ENCODE measurements at places on chromosomes 2 and 18.

DNA sequence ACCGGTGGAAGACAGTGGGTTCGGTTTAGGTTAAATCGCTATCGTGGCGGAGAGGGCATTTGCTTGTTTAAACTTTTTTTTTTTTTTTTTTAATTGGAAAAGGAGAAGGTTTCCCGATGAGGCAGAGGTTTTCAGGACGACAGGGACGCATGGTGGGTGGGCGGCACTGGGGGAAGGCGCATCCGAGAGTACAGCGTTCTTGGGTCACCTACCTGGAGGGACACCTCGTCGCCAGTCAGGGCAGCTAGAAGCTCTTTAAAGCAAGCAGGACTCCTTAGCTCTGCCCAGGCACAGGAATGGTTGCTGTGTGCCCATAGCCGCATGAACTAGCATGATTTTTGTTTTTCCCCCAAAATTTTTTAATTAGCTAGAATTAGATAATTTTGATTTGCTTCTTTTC is 437 bp downstream of the LDLRAD4 start:
- no peak for DNase-seq

DNA sequence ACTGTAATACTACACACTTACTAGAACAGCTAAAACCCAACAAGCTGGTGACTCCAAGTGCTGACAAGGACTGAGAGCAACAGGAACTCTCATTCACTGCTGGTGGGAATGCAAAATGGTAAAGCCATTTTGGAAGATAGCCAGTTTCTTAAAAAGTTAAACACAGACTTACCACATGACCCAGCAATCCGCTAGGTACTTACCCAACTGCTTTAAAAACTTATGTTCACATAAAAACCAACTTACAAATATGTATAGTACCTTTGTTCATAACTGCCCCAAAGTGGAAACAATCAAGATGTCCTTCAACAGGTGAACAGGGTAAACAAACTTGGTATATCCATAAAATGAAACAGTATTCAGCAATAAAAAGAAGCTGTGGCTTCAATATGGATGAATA is 153.1 kb upstream of the ZFP36L2 start:
- DNase-seq, result no peak

- DNase-seq, result peak; percentile 42
Observed at GRCh38 chr2:53021292-53021691, 746.3 kb upstream of the CHAC2 start.

GRCh38 chr18:51513517-51513916 is 316.0 kb upstream of the MEX3C start:
- peak; percentile 1 for DNase-seq

GRCh38 chr18:25373432-25374179 is 21.6 kb upstream of the ZNF521 start:
- DNase-seq, result no peak

- peak; percentile 65 for DNase-seq
Observed at GRCh38 chr2:55482186-55482884, 37.2 kb upstream of the CFAP36 start.

- no peak for DNase-seq
Observed at GRCh38 chr2:54588244-54588899, 132.2 kb downstream of the SPTBN1 start.

DNA sequence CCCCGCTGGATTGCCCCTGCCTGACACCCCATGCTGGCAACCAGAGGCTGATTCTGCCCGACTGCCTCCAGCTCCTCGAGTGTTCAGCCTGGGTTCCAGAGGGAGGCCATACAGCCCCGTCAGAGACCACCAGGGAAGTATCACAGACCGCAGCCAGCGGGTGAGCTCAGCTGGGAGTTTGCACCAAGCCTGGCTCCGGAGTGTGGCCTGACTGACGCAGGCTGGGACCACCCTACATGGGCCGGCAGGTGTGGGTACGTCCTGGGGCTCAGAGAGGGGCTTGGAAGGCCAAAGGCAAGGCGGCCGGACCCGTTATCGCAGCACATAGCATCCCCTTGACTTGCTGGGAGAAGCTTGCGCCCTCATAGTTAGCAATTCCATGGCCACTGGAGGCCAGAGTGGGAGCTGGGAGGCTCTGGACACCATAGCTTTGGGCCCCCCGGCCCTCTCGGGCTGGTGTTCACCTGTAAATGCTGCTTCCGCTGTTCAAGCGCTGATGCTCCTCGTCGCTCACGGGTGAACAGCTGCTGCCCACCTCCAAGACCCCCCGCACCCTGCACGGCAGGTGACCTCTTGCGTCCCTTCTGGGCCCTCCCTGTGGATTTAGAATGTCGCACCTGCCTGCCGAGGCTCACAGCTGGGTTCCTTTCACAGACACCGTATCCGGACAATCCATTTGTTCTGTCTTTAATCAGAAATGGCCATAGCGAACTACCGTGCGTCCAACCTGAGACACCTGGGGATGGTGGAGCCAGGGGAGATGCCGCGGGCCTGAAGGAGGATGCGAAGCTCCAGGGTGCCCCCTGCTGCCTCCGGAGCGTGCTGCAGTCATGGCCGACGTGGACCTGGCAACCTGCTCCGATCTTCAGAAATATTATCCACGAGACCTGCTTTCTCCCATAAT is 31.2 kb upstream of the SLC66A3 start:
- peak; percentile 82 for DNase-seq

DNA sequence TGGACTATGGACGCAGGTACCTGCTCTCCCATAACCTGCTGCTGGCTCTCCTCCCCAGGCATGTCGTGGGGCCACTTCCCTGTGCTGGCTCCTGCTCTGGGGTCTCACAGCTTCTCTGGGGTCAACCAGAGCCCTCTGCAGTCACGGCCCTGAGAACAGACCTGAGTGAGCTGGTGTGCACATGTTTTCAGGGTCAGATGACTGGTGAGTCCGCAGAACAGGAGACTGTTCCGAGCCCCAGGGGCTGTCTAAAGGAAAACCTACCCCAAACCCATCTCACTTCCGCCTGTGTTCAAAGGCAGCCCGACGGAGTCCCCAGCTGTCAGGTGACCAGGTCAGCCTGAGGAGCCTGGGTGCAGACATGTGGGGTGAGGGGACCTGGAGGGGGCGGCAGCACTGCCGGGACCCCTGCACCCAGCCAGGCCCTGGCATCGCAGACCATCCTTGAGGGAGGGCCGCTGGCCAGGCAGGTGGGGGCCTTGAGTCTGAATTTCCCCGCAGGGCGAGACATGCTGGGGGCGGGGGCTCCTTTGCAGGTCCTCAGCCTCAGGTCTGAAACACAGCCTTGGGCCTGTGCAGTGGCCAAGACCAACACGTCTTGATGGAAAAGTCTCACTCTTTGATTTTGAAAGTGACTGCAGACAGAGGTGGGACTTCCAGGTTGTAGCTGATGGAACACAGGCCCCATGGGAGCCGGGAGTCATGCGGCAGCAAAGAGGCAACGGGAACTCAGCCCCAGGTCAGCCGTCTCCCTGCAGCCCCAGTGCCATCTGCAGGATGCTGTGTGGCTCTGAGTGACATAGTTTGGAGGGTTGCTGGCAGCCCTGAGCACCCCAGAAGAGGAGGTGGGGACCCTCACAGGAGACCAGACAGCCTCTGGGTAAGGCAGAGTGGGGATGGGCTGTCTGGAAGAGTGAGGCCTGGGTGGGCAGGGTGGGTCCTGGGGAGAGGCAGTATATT is 65.3 kb downstream of the TWIST2 start:
- DNase-seq, result no peak

DNA sequence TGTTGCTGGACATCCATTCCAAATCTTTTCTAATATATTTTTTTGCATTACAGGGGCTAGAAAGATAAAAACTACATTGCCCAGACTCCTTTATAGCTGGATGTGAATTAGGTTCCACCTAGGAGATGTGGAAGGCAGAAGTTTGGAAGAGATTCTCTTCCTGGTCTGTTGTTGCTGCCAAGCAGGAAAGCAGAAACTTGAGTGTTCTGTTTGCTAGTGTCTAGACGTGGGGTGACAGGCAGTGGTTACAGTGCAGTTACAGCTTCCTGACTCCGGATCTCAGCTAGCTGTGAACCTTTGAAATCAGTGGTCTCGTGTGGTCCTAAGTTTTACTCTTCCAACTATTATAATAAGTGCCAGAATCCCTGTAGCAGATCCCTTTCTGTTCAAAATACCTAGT is 46.2 kb downstream of the COL4A4 start:
- DNase-seq, result no peak

DNA sequence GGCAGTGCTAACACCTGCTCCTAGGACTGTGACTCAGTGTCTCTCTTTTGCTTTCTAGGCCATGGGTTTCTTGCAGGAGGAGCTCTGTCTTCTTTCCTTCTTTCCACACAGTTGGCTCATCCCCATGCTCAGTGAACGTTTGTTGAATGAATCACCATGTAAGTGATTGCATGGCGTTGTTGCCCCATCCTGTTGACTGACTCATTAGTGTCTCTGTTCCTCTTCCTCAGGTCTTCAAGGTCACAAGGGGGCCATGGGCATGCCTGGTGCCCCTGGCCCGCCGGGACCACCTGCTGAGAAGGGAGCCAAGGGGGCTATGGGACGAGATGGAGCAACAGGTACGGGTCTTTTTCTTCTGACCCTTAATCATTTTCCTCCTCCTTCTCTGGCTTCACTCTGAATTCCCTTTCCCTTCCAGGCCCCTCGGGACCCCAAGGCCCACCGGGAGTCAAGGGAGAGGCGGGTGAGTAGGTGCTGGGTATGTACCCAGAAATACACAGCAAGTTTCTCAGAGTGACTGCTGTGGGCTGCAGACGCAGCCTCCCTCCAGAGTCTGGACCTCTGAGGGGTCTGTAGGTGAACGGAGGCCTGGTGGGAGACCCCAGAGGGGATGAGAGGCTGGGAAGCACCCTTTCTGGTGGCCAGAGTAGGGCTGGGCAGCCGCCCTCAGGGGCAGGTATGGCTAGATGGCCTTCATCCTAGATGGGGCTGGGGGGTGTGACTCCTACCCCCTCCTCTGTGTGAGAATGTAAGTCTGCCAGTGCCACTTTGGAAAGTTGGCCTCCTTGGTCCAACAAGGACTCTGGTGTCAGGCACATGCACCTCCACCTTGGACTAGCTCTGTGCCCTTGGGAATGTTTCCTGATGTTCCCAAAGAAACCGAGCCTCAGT is 32.4 kb downstream of the MARCO start:
- no peak for DNase-seq

- DNase-seq, result no peak
Observed at GRCh38 chr18:75185460-75185859, 23.5 kb downstream of the PTGR3 start.

DNA sequence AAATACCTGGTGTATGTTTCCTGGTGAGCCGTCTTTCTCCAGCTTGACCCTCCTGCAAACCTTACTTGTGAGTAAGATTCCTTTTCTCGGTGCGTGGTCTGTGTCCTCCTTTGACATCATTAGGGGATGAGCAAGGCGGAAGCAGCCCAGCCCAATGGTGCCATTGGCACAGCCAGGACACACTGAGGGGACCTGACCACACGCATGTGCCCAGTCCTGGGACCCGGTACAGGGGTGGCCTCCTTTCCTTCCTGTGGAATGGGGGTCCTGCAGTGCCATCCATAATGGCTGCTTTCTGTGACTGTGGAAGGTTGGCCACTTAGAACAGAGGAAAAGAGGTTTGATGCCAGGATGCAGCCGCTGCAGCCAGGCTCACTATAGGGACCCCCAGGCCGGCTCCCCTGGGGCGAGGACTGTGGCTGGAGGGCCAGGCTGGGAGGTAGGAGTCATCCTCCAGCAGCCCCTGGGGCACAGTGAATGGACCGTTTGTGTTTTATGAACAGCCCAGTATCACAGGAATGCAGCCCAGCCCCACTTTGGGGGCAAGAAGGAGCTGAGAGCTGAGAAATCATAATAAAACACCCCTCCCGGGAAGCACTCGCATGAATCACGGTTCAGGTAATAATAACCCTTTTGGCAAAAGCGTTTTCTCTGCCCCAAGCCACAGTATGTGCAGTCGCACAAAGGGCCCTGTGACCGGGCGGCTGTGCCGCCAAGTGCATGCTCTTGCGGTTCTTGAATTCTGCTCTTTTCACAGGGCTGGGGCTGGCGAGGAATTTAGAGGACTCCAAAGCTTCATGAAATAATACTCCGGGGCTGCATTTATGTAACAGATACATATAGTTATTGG is 73.2 kb downstream of the ASB1 start:
- peak; percentile 92 for DNase-seq

- peak; percentile 32 for DNase-seq
Observed at GRCh38 chr2:102708847-102709559, 52.8 kb upstream of the TMEM182 start.

GRCh38 chr18:80108121-80108536 is 933 bp upstream of the ADNP2 start:
- no peak for DNase-seq

DNA sequence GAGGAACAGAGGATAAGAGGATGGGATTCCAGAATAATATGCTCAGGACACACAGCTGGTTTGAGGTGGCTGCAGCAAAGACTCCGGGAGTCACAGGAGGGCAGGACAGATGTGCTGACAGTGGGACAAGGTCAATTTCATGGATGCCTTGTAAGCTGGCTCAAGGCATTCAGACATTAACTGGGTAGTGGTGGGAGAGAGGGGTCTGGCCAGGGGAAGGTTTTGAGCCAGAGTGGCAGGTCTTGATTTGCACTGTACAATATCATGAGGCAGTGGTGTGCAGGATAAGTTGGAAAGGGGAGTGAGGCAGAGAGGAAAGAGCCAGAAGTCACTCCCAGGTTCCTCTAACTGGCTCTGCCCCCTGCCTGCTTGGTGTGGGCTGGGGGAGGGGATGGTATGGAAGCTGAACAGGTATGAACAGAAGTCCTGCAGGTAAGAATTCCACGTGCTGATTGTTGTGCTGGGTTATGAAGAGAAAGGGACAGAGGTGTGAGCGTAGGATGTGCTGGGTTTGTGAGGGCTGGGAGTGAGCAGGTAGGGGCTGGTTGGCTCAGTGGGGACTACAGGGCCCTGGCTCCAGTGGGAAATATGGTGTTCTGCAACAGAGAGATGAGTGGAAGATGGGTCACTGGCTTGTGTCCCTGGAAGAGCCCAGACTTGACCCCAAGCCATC is 141.7 kb upstream of the COPS8 start:
- DNase-seq, result no peak

- DNase-seq, result no peak
Observed at GRCh38 chr2:96103761-96104486, 12.4 kb downstream of the ADRA2B start.

DNA sequence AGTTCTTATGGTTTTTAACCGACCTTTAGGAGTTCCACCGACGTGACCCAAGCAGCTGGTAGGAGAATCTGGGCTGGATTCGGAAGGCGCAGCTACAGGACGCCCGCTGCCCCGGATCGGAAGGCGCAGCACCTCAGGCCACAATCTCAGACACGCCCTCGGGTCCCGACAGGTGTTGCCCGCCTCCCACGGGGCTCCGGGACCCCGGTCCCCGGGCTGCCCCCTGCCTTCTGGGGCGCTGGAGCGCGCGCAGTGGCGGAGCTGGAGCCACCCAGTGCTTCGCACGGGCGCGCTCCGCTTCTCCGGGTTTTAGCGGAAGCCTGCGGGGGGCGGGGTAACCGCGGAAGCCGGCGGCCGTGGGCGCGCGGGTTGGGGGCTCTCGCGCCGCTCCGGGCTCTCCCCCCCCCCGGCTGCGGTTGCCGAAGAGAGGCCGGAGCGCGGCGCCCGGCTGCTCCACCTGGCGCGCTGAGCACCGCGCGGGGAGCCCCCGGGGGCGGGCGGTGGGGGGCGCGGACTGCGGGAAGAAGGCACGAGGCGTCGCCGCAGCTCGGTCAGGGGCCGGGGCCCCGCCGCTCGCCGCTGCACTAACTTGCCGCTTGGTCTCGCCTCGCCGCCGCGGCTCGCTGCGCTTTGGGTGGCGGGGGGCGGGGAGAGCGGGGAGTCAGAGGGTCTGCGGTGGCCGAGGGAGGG is 718.8 kb downstream of the DPP10 start:
- peak; percentile 38 for DNase-seq

Measured in astrocyte of the hippocampus (primary cell).